GM04504 (cell line): ENCODE measurements at places on chromosomes 13 and 19.
A peak's percentile ranks its signal among the peaks of the same experiment; 100 is the strongest.

DNA sequence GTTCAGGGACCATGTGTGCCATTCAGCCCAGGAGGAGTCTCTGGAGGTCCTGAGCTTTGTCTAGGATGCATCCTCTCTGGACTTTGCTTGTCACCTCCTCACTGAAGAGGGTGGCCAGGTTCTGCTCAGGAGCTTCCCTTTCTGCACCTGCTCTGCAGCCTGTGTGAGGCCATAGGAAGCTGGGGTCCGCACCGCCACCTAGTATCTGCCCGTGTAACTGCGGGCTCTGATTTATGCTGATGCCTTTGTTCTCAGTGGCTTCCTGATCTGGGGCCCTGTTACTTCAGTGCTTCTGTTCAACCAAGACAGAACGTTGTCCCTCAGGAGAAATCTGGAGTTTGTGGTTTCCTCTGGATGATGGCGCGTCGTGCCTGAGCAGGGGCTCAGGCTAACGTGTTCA lies 15.5 kb downstream of the ZNF610 start:
- DNase-seq: no peak

DNA sequence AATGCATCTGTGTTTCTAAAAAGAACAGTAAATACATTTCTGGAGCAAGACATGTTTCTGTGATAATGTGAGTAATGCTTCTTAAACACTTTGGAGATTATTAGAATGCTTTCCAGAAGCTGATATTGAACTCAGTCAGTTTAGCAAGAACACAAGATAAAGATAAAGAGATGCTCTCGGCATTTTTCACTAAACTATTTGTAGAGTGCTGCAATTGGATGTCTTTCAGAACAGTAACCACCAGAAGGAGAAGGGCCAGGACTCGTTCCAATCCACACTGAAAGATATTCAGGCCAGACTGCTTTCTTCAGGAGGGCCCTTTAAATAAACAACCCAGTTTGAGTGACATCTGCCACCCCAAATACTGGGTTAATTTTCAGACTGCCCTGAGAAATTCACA lies 456.0 kb downstream of the TBC1D4 start:
- DNase-seq: no peak

DNA sequence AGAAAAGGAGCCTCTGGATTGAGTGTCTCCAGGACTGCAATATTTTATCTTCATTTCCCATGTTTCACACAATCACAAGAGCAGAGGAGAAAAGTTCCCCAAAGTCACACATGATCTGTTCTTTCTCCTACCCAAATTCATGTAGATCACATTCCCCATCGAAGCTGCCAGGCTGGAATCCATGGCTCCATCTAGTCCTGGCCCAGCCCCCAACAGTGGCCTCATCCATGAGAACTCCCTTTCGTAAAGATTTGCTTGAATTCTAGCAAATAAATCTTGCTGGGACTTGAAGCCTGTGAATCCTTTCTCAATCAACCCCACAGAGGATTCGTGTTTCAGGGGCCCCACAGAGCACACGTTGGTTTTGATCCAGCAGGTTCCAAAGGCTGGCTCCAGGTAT lies 109.5 kb downstream of the COL4A1 start:
- DNase-seq: no peak

DNA sequence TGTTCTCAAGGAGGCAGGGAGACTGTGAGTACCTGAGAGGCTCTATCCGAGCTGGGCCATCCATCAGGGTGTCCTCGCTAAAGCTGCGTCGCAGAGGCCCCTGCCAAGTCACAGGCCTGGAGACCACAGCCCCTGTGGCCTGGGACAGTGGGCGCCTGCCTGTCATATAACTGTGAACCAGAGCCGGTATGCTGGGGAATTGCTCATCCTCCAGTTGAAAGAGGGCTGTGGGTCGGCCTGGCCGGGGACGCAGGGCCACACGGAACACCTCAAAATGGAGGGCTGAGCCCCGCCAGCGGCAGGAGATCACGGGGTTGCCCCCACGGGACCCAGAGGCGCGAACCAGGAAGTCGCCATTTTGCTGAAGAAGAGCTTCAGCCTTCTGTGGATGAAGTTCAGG lies 6.6 kb downstream of the SH2D3A start:
- DNase-seq: no peak

DNA sequence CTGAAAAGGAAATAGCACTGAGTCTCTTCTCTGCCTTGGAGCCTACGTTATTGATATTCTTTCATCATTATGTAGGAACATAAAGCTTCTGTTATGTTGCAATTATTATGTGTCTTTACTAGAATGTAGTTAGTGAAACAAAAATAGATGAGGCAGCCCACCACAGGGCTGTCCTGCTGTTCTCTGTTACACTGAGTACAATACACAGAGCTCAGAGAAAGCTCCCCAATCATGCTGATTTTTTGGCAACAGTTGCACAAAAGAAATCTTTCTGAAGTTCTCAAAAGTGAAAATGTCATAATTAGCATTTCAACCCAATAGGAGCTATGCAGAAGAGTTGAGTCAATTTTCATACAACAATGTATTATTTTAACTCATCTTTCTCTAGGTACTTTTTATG lies 119.5 kb downstream of the EFNB2 start:
- no peak for DNase-seq

DNA sequence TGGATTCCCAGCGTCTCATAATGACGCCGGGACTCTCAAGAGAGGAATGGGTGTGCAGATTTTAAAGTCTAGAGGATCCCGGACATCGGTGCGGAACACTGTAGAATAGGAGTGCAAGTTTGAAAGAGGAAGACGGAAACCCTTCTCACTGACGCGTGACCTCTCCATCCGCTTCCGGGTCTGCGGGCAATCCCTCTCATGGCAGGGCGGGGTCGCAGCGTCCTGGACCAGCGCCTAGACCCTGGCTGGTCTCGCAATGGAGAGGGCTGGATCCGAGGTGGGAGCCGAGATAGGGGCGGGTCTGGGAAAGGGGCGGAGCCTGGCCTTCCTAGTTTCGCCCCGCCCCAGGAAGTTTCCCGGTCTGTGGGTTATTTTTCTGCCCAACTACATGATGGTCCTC lies 4.6 kb upstream of the ZNF845 start:
- DNase-seq: no peak

GRCh38 chr19:32459204-32459865 lies 53.8 kb downstream of the DPY19L3 start:
- no peak for DNase-seq

GRCh38 chr19:43695985-43696704 lies 19.7 kb upstream of the IRGC start:
- no peak for DNase-seq

DNA sequence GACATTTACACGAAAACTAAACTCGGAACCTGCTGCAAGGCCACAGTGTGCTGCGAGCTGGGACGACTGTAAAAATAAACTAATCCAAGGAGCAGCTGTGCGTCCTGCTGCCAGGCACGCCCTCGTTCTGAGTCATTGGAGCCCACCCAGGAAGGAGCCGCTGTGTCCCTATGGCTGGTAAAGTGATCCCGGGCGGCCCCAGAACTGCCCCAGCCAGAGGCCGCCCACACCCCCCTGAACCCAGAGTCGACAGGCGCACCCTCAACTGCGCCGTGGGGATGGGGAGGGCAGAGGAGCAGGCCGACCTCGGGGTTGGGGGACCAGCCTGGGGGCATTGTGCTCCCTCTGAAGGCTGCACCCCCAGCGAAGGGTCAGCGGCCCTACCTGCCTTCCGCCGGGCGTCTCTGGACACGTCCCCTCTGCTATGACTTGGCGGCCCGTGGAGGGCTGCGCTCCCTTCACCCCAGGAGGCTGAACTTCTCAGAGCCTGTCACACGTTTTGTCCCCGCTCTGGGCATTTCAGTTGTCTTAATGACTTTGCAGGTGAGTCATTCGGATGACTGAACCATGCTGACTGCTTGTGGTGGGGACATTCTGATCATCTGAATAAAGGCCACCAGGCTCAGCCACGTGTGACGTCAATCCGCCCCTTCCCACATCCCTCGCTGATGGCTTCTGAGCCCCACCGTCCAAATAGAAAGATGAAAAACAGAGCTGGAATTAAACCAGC lies 42.7 kb downstream of the ADPRHL1 start:
- DNase-seq: peak; percentile 68

DNA sequence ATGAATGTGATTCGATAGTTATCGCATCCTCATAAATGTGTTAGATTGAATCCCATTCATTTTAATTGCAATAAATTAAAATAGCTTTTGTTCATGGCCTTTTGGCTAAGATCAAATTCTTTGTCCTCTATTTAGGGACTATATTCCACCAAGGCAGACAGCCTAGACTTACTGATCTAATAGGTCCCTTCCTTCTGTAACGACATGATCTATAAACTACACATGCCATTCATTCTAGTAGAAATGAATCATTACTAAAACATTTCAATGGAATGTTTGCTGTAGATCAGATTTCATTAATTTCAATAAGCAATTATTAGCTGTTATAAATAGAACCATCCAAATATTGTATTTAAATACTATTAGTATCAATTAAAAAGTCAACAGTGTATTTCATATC lies 526.6 kb upstream of the KLHL1 start:
- DNase-seq: no peak

DNA sequence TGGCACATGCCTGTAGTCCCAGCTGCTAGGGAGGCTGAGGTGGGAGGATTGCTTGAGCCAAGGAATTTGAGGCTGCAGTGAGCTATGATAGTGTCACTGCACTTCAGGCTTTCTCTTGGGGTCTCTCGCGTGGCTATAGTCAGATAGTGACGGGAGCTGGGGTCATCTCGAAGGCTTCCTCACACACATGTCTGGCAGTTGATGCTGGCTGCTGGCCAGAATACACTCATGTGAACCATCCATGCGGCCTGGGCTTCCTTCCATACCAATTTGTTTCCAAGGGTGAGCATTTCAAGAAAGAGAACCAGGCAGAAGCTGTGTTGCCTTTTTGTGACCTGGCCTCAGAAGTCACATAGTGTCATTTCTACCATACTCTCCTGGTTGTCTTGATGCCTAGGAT lies 26.4 kb downstream of the LEUTX start:
- no peak for DNase-seq

- DNase-seq: no peak
These were observed 1555.5 kb downstream of the UQCRFS1 start for GRCh38 chr19:27657271-27658051.

DNA sequence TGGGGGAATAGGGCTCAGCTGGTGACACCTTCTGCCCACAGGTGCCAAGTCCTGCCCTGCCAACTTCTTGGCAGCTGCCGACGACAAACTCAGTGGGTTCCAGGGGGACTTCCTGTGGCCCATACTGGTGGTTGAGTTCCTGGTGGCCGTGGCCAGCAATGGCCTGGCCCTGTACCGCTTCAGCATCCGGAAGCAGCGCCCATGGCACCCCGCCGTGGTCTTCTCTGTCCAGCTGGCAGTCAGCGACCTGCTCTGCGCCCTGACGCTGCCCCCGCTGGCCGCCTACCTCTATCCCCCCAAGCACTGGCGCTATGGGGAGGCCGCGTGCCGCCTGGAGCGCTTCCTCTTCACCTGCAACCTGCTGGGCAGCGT lies 2.1 kb downstream of the P2RY11 start:
- no peak for DNase-seq

GRCh38 chr19:50497022-50497405 lies 14.0 kb downstream of the JOSD2 start:
- no peak for DNase-seq

GRCh38 chr19:45136507-45137178 lies 24.1 kb downstream of the NKPD1 start:
- no peak for DNase-seq

DNA sequence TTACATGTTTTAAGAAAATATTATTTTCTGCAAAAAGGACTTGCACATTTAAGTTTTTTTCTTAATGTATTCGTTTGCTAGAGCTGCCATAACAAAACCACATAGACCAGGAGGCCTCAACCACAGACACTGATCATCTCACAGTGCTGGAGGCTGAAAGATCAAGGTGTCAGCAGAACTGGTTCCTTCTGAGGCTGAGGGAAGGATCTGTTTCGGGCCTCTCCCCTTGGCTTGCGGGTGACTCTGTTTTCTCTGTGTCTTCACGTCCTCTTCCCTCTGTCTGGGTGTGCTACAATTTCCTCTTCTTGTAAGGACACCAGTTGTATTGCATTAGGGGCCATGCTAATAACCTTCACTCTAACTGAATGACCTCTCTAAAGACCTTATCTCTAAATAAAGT lies 364.2 kb downstream of the IRS2 start:
- no peak for DNase-seq

GRCh38 chr13:93976528-93976927 lies 503.0 kb downstream of the DCT start:
- DNase-seq: no peak

DNA sequence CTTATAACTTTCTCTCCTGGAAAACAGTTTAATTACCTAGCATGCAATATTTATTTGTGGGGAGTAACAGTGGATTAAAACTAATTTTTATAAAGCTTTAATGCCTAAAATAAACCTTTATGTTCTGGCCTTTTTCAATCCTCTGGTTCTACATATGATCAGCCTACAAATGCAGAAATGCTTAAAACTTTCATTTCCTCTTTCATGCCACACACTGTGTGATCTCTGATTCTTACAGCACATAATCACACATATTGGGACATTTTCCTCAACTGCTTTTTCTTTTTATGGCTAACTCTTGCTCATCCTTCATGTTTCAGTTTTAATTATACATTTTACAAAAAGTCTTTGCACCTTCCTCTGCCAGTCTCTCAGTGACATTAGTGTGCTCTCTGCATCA lies 910.8 kb upstream of the SLITRK6 start:
- DNase-seq: no peak

DNA sequence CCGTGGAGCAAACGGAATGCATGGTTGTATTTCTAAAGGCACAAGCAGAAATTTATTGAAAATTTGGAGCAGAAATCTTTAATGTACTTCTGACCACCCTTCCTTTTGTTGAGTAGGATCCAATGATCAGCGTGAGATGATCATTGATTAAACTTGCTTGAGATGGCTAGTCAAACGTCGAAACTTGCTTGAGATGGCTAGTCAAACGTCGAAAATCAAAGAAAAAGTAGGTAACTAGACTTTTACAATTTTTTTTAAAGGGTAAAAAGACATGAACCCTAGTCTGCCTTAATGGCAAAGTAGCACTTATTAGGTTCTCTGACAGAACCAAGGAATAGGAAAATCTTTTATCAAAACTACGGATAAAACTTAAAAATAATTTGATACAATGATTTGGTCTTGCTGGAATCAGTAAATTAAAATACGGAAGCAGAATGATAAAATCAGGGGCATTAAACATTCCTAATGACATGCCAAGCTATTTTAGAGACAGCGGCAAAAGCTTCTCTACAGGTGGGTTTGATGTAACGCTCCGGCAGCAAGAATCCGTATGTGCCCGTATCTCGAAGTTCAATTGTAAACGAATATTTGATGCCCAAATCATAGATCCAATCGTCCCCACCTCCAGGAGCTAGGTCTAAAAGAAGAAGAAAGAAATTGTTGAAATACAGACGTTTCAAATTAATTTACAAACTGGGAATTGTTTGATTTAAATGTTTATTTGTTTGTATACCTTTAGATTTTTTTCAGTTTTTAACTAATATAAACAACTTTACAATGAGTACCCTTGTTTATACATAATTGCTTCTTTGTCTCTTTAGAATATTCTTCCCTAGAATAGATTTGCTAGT lies 841 bp upstream of the ZC3H13 start:
- no peak for DNase-seq

- no peak for DNase-seq
These were observed 63.5 kb downstream of the ALOX5AP start for GRCh38 chr13:30798776-30799355.
